ENCODE measurements at places on chromosomes 13 and 19. TPM values are rescaled to one million over a fixed set of nuclear protein-coding genes. Genes with fewer than 3 reads are reported as not detected.
A peak's percentile ranks its signal among the peaks of the same experiment; 100 is the strongest.

GRCh38 chr19:42233106-42233505 lies 9.3 kb downstream of the GSK3A start:
- H3K36me3 ChIP-seq: peaks cover 100% of the 10 kb centered on the region
- H3K27ac ChIP-seq: no peak overlapping the region
- H3K4me1 ChIP-seq: no peaks in the 10 kb centered on the region
- no peaks in the 10 kb centered on the region for H3K27me3 ChIP-seq
- no peak for DNase-seq

DNA sequence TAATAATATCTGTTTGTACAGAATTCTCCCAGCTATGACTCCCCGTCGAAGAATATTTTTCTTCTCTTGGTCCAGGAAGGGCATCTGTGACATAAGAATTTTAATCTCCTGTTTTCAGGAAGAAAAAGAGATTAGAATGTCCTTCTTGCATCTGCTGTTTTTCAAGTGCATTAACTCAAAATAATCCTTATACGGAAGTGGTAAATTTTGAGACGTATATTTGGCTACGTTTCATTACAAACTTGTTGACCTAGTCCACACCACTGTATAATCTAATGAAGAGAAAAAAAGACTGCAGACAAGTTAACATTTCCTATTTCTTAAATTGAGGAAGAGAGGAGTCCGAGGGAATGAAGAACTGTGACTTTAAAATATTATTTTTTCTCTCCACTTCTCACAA lies 959.9 kb downstream of the DIAPH3 start:
- no peak for DNase-seq
- no peak overlapping the region for H3K27ac ChIP-seq
- no peak overlapping the region for H3K4me3 ChIP-seq
- no peaks in the 10 kb centered on the region for H3K27me3 ChIP-seq
- H3K36me3 ChIP-seq: no peaks in the 10 kb centered on the region

GRCh38 chr13:47835470-47836228 lies 165.4 kb downstream of the SUCLA2 start:
- H3K27ac ChIP-seq: no peak overlapping the region
- H3K4me3 ChIP-seq: no peak overlapping the region
- H3K4me1 ChIP-seq: no peaks in the 10 kb centered on the region
- no peaks in the 10 kb centered on the region for H3K36me3 ChIP-seq
- no peaks in the 10 kb centered on the region for H3K27me3 ChIP-seq

- H3K36me3 ChIP-seq: no peaks in the 10 kb centered on the region
- DNase-seq: no peak
- H3K4me3 ChIP-seq: no peak overlapping the region
These were observed 22.1 kb downstream of the ADPRHL1 start for GRCh38 chr13:113431171-113431570.

GRCh38 chr13:42950181-42950580 lies 41.9 kb downstream of the EPSTI1 start:
- H3K4me3 ChIP-seq: no peak overlapping the region
- no peaks in the 10 kb centered on the region for H3K4me1 ChIP-seq
- no peak overlapping the region for H3K27ac ChIP-seq
- no peak for DNase-seq
- no peaks in the 10 kb centered on the region for H3K27me3 ChIP-seq
- H3K36me3 ChIP-seq: peaks cover 59% of the 10 kb centered on the region

- peaks cover 12% of the 10 kb centered on the region for H3K4me1 ChIP-seq
- peaks cover 10% of the 10 kb centered on the region for H3K27me3 ChIP-seq
- no peak overlapping the region for H3K4me3 ChIP-seq
- H3K36me3 ChIP-seq: no peaks in the 10 kb centered on the region
- H3K27ac ChIP-seq: no peak overlapping the region
- no peak for DNase-seq
These were observed 17.2 kb downstream of the BRSK1 start for GRCh38 chr19:55300886-55301458.

DNA sequence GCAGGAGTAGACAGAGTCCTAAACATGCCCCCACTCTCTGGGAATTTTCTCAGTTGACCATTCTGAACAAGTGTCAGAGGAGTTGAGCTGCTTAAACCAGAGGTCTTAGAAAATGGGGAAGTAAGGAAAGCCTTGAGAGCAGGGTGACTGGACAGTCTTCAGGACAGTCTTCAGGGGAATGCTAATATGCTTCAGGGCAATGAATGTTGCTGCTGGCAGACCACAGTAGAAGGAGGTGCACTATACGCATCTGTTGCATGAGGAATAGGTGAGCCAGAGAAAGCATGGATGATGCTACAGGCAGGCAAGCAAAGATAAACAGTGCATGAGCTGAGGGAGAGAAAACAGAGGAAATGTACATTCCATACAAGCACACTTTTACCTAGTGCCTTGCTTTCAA lies 196.6 kb upstream of the GPR12 start:
- no peak for DNase-seq
- H3K27ac ChIP-seq: no peak overlapping the region
- no peaks in the 10 kb centered on the region for H3K27me3 ChIP-seq

DNA sequence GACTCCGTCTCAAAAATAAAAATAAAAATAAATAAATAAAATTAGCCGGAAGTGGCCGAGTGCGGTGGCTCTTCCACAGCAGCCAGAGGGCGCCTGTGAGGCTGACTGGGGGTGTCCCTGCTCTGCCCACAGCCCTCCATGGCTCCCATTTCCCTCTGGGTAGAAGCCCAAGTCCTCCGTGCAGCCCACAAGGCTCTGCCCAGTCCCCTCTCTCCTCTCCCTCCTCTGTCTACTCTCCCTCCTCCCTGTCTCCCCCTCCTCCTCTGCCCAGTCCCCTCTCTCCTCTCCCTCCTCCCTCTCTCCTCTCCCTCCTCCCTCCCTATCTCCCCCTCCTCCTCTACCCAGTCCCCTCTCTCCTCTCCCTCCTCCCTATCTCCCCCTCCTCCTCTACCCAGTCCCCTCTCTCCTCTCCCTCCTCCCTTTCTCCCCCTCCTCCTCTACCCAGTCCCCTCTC lies 20.4 kb downstream of the MISP start:
- no peaks in the 10 kb centered on the region for H3K36me3 ChIP-seq
- no peak for DNase-seq
- H3K27ac ChIP-seq: no peak overlapping the region
- no peaks in the 10 kb centered on the region for H3K27me3 ChIP-seq
- peaks cover 11% of the 10 kb centered on the region for H3K4me1 ChIP-seq
- H3K4me3 ChIP-seq: no peak overlapping the region

GRCh38 chr19:10388957-10389356 lies 8.6 kb upstream of the TYK2 start:
- no peak overlapping the region for H3K27ac ChIP-seq
- peak; percentile 93 for DNase-seq
- H3K4me3 ChIP-seq: no peak overlapping the region
- H3K27me3 ChIP-seq: no peaks in the 10 kb centered on the region
- peaks cover 40% of the 10 kb centered on the region for H3K36me3 ChIP-seq

DNA sequence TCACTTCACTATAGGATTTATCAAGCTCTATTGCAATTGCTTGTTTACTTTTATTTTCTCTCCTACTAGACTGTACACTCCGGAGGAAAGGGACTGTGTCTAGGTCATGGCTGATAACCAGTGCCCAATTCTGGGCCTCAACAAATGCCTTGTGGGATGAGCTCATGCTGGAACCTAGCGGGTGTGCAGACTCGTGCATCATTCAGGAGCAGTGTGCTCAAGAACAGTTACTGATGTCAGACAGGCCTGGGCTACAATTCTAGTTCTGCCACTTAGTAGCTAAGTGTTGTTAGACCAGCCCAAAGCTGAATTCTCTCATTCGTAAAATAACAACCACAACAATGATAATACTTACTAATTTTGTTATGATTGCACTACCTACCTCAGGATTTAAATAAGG lies 95.4 kb downstream of the CYSLTR2 start:
- no peaks in the 10 kb centered on the region for H3K27me3 ChIP-seq
- no peaks in the 10 kb centered on the region for H3K36me3 ChIP-seq
- peaks cover 18% of the 10 kb centered on the region for H3K4me1 ChIP-seq
- no peak overlapping the region for H3K27ac ChIP-seq

DNA sequence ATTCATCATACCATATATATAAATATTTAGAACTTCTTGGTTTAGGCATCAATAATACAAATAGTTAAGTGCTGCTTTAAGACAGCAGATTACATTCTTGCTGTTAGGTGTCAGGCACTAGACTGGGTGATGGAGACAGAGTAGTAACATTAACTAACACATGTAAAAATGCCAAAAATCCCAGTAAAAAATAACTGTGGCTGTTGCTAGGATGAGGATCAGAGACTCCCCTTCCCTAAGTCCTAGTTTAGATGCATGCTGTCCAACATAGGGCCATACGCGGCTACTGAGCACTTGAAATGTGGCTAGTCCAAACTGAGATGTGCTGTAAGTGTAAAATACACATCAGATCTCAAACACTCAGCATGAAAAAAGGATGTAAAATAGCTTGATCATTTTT lies 94.7 kb downstream of the CDADC1 start:
- H3K36me3 ChIP-seq: no peaks in the 10 kb centered on the region
- H3K4me1 ChIP-seq: no peaks in the 10 kb centered on the region
- H3K27ac ChIP-seq: no peak overlapping the region
- no peak overlapping the region for H3K4me3 ChIP-seq
- no peaks in the 10 kb centered on the region for H3K27me3 ChIP-seq
- DNase-seq: no peak

DNA sequence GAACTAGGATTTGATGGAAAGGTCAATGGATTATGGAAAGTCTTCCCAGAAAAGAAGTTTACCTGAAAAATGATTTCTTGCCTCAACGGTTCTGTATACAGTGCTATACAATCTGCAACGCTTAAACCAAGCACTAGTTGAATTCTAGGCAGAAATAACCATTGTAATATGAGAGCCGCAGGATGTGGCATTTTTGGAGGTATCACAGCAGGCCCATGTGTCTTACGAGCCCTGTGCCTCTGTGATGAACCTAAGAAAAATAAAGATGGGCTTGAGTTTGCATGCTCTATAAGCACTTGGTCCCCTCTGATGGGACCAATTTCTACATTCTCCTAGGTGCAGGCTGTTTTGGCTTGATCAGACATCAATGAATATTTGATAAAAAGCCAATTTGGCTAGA lies 78.7 kb upstream of the RFC3 start:
- H3K27ac ChIP-seq: no peak overlapping the region
- DNase-seq: no peak
- H3K27me3 ChIP-seq: peaks cover 3% of the 10 kb centered on the region

- no peak overlapping the region for H3K27ac ChIP-seq
- H3K36me3 ChIP-seq: no peaks in the 10 kb centered on the region
- no peak overlapping the region for H3K4me3 ChIP-seq
- no peaks in the 10 kb centered on the region for H3K27me3 ChIP-seq
These were observed 165.4 kb upstream of the PCDH9 start for GRCh38 chr13:67395577-67395976.

GRCh38 chr13:39311619-39312018 lies 273.4 kb downstream of the NHLRC3 start:
- DNase-seq: no peak
- no peaks in the 10 kb centered on the region for H3K36me3 ChIP-seq
- no peak overlapping the region for H3K27ac ChIP-seq
- no peak overlapping the region for H3K4me3 ChIP-seq
- no peaks in the 10 kb centered on the region for H3K4me1 ChIP-seq

GRCh38 chr13:80510686-80511085 lies 169.8 kb upstream of the SPRY2 start:
- no peak overlapping the region for H3K27ac ChIP-seq
- no peak for DNase-seq
- H3K36me3 ChIP-seq: no peaks in the 10 kb centered on the region
- H3K4me1 ChIP-seq: no peaks in the 10 kb centered on the region

- H3K27ac ChIP-seq: no peak overlapping the region
- no peak overlapping the region for H3K4me3 ChIP-seq
- no peak for DNase-seq
- no peaks in the 10 kb centered on the region for H3K36me3 ChIP-seq
- no peaks in the 10 kb centered on the region for H3K4me1 ChIP-seq
- H3K27me3 ChIP-seq: no peaks in the 10 kb centered on the region
These were observed 1073.4 kb downstream of the PCDH17 start for GRCh38 chr13:58704953-58705352.

GRCh38 chr19:55070466-55071128 lies 5.1 kb upstream of the EPS8L1 start:
- DNase-seq: no peak
- no peak overlapping the region for H3K4me3 ChIP-seq
- peaks cover 7% of the 10 kb centered on the region for H3K4me1 ChIP-seq
- peaks cover 81% of the 10 kb centered on the region for H3K27me3 ChIP-seq
- H3K27ac ChIP-seq: no peak overlapping the region

GRCh38 chr19:1279782-1280341 lies 4.5 kb downstream of the FAM174C start:
- H3K4me3 ChIP-seq: no peak overlapping the region
- H3K36me3 ChIP-seq: peaks cover 8% of the 10 kb centered on the region
- H3K4me1 ChIP-seq: peaks cover 65% of the 10 kb centered on the region
- H3K27ac ChIP-seq: no peak overlapping the region

DNA sequence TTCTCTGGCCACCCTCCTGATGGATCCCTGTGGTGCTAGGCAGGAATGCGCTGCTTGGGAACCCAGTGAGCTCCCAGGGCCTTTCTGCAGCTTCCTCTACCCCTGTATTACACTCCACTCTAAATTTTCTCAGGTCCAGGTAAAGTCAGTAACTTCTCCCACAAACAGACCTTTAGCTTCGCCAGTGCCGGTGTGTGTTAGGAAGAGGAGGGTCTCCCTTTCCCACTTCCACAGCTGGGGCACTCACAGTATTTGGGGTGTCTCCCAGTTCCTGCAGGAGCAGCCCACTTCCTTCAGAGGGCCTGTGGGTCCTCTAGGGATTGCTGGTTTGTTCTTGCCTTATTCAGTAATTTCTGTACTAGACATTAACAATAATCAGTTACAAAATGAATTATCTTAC lies 193.5 kb upstream of the PCDH17 start:
- no peak overlapping the region for H3K4me3 ChIP-seq
- DNase-seq: peak; percentile 35
- no peak overlapping the region for H3K27ac ChIP-seq
- no peaks in the 10 kb centered on the region for H3K27me3 ChIP-seq
- H3K36me3 ChIP-seq: no peaks in the 10 kb centered on the region

- H3K27me3 ChIP-seq: no peaks in the 10 kb centered on the region
- no peaks in the 10 kb centered on the region for H3K36me3 ChIP-seq
- peak; percentile 32 for DNase-seq
- peaks cover 37% of the 10 kb centered on the region for H3K4me1 ChIP-seq
- no peak overlapping the region for H3K27ac ChIP-seq
These were observed 2.3 kb downstream of the CD209 start for GRCh38 chr19:7744871-7745650.

DNA sequence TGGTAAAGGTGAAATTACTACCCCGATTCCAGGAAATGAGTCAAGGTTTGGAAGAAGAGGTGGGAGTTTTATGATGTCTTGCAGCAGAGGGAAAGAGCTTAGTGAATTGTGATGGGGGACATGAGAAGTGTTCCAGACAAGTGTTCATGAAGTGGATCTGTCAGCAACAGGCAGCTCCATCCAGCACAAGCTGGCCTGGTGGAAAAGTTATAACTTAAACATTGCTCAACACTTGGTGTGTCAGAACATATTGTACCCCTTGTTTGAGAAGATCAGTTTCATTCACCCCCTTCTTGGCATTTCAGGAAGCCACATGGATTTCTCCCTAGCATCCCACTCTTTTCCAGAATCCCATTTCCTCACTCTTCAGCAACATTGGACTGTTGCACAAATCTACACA lies 222.0 kb downstream of the B3GLCT start:
- H3K4me3 ChIP-seq: no peak overlapping the region
- no peaks in the 10 kb centered on the region for H3K27me3 ChIP-seq
- no peaks in the 10 kb centered on the region for H3K36me3 ChIP-seq
- H3K27ac ChIP-seq: no peak overlapping the region

CERS1 gene
- polyA plus RNA-seq: not detected

CPT1C gene
- polyA plus RNA-seq: 5.2 TPM

KCNC3 gene
- 0.72 TPM for polyA plus RNA-seq

KCNJ14 gene
- polyA plus RNA-seq: 0.38 TPM

ZNF296 gene
- polyA plus RNA-seq: 11.9 TPM

ZNF329 gene
- 3.8 TPM for polyA plus RNA-seq

RETN gene
- polyA plus RNA-seq: 60.6 TPM

ZFP14 gene
- 3.3 TPM for polyA plus RNA-seq

C19orf85 gene
- polyA plus RNA-seq: not detected

MAST3 gene
- 8.9 TPM for polyA plus RNA-seq

TTC9B gene
- polyA plus RNA-seq: not detected

CD37 gene
- polyA plus RNA-seq: 401 TPM

FLT1 gene
- 1.2 TPM for polyA plus RNA-seq

CFAP97D2 gene
- polyA plus RNA-seq: not detected

ARHGAP33 gene
- polyA plus RNA-seq: 10.9 TPM

All from spleen (tissue), 13 donors.